ENCODE measurements at places on chromosomes 13 and 19. TPM values are rescaled to one million over a fixed set of nuclear protein-coding genes. Genes with fewer than 3 reads are reported as not detected.

ZNF480 gene
- total RNA-seq = 12.6 TPM

IQCN gene
- total RNA-seq = 0.25 TPM

PSG7 gene
- not detected for total RNA-seq

KCNN1 gene
- total RNA-seq = 0.06 TPM

FREM2 gene
- total RNA-seq = not detected

IGFL1 gene
- not detected for total RNA-seq

Measured in cardiac ventricle fibroblast (primary cell).